ENCODE measurements at places on chromosomes 6 and 20. TPM values are rescaled to one million over a fixed set of nuclear protein-coding genes. Genes with fewer than 3 reads are reported as not detected.
A peak's percentile ranks its signal among the peaks of the same experiment; 100 is the strongest.

DNA sequence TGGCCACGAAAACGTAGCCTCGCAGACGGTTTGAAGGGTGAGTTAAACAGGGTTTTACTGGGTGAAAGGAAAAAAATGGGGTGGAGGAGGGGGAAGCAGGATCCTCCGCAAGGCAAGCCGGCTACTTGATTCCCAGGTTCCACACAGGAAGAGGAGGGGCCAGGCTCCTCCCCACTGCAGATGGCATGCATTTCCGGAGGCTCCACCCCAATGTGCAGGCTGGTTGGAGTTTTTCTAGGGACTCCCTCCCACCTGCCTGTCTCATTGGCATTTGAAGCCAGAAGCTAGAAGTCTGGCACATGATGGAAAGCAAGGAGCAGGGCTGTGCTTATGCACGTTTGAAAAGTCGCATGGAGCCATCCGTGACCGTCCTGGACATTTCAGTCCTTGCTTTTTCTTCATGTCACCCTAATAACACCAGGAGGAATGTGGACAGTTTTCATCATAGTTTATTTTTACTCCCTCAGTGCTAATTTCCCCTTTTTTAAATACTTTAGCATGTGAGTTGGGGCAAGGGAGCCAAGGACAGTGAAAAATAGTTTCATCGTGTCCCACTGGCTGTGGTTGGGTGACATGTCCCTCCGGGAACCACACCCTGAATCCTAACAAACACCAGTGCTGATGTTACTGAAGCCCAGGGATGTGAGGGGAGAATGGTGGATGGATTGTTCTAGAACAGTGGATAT lies 100.1 kb upstream of the INSM1 start:
- no peak for DNase-seq

DNA sequence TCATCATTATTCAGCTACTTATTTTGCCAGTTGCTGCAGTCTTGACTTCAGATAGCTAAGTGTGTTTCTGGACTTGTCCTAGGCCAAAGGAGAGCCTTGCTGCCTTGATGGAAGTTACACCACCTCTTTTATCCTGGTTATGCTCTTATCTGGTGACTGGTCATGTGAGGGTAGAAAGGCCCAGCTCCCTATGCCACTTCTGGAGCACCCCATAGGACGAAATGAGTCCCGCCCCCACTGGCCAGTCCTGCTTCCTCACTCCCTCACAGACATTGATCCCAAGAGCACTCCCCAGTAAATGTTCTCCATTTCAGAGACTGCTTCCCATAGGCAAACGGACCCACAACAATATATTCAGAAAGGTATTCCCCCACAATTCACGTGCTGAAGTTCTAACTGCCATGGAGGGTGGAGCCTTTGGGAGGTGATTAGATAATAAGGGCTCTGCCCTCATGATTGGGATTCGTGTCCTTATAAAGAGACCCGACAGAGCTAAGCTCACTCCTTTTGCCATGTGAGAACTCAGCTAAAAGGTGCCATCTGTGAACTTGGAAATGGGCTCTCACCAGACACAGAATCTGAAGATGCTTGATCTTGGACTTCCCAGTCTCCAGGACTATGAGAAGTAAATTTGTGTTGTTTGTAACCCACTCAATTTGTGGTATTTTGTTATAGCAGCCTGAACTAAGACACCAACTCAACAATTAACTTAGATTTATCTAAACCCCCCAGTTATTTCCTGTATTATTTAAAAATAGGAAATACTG lies 21.5 kb upstream of the ELOVL2 start:
- no peak for DNase-seq

- DNase-seq = peak; percentile 2
Measured at GRCh38 chr6:126312013-126312665, 27.8 kb upstream of the CENPW start.

DNA sequence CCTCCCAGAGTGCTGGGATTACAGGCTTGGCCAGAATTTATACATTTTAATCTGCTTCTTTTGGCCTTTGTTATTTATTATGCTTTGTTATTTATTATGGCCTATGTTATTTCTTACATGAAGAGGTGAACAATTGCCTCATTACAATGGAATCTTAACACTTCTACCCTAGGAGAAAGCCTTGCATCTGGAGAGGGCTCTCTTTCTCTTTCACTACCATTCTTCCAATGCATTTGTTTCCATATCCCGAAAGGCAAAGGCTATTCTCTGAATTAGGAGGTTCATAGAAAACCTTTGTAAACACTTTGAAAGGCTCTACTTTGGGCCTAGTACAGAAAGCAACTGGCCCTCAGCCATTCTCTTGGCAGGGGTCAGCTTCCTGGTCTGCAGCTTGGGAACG lies 19.9 kb upstream of the DEK start:
- DNase-seq = no peak

Gene CYP21A2
- polyA plus RNA-seq = 0.04 TPM

- no peak for DNase-seq
Measured at GRCh38 chr6:152904678-152905077, 78.2 kb downstream of the FBXO5 start.

Gene PABPC1L
- 27.2 TPM for polyA plus RNA-seq

DNA sequence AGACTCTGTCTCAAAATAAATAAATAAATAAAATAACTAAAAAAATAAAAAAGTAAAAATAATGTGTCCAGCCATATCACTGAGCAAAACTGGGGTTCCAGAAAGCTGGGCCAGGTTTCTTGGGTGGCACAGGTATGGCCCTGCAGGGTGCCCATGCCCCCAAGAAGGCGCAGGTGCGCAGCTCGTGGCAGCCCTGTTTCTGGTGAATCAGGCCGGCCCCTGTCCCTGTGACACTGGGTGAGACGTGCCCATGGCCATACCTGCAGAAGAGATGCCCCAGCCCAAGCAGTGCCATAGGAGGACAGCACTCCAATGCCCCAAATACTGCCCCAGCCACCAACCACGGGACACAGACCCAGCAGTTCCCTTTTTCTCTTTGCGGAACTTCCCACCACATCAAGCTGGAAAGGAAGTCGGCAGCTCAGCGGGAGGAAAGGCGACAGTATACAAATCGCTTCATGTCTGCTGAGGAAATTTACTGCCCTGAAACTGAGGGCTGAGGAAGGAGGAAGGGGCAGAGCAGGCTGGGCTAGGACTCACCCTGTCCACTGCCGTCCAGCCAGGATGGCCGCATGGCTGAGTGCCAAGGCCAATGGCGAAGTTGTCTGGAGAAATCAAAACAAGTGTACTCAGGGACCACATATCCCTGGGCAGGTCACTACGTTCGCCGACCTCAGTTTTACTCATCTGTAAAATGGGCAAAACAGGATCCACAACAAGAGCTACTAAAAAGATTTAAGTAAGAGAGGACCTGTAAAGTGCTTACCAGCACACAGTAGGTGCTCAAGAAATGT lies 55.4 kb downstream of the PREX1 start:
- no peak for DNase-seq

Gene C20orf144
- polyA plus RNA-seq = not detected

Gene BMP7
- polyA plus RNA-seq = 0.29 TPM

- DNase-seq = no peak
Measured at GRCh38 chr6:14312587-14312986, 195.0 kb downstream of the CD83 start.

DNA sequence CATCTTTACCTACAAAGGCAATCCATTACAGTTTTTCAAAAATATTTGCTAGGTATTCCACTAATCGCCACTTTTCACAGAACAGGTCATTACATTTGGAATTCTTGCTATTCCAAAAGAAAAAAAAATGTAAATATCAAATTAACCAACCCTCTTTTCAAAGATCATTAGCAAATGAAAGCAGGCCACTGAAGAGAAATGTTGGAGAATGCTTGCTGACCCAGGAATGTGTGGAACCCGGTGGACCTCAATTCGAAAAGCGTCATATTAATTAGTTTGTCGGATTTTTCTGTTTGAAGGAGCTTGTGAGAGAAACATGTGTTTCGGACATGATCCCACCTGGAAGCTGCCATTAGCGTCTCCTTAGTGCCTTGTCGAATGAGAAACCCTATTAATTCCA lies 27.9 kb upstream of the SERPINB9 start:
- no peak for DNase-seq

Gene CEP162
- polyA plus RNA-seq = 1.6 TPM

GRCh38 chr6:12351672-12352071 lies 61.5 kb downstream of the EDN1 start:
- DNase-seq = no peak

Gene LIN28B
- not detected for polyA plus RNA-seq

Gene SLC32A1
- not detected for polyA plus RNA-seq

DNA sequence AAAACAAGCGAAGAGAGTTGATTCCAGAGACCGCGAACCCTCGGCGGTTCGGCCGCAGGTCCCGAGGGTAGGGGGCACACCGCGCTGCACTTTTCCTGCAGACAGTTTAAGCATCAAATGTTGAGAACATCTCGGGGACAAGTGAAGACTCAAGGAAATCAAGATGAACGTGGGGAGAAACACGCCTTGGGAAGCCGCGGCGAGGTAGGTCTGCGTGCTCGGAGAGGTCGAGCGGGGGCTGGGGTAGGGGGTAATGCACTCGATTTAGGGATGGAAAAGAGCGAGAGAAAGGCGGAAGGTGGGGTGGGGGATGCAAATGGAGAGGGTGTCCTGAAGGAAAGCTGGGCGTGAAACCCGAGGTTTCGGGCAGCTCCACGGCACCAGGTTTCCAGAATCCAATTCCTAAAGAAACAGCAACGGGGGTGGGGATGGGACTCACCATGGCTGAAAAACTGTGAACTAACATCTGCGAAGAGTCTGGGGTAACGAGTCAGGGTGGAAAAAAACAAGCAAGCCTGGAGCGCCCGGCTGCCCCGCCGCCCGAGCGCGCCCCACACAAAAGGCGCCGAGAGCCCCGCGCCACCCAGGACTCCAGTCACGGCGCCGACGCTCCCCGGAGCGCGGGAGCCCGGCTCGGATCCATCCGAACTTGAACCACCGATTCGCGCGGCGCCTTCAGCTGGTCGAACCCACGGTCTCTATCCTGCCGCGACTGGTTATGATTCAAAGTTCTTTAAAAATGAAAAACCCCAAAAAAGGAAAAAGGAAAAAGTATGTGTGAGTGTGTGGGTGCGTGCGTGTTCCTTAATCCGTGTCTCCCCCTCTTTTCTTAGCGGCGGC lies 3.5 kb downstream of the TFAP2A start:
- no peak for DNase-seq

GRCh38 chr6:1890071-1890470 lies 280.4 kb downstream of the FOXC1 start:
- DNase-seq = peak; percentile 50

GRCh38 chr6:16136621-16137450 lies 8.0 kb downstream of the MYLIP start:
- DNase-seq = no peak

Gene DNAH8
- under 0.01 TPM for polyA plus RNA-seq

Gene C20orf173
- polyA plus RNA-seq = not detected
